ENCODE measurements at places on chromosomes 7 and 10.

GRCh38 chr10:93482145-93482834 lies at the start of gene MYOF:
Gene MYOF (minus strand): TSS chr10:93482334. CDS start chr10:93482194, 140 bp downstream.
- DNase-seq: peak; percentile 92

DNA sequence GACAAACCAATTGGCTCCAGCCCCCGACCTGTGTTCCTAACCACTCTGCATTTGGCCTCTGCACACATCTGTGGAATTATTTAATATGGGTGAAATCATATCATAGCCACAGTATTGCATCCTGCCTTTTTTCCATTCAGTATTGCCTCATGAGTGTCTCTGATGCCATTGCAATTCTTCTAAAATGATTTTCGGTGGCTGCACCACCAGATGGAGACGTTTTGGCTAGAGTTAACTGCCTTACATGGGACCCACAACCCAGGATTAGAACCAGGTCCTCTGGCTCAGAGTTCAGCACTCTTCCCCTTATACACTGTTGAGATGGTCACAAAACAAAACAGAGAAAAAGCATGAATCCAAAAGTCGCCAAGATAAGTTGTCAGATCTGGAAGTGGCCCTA lies 180.8 kb downstream of the EMX2 start:
- DNase-seq: peak; percentile 12

GRCh38 chr10:57202356-57202755 lies 841.3 kb upstream of the ZWINT start:
- no peak for DNase-seq

- no peak for DNase-seq
Measured at GRCh38 chr7:125347269-125347668, 417.6 kb upstream of the POT1 start.

- no peak for DNase-seq
Measured at GRCh38 chr10:30702860-30703259, 73.3 kb upstream of the LYZL2 start.

- DNase-seq: peak; percentile 61
Measured at GRCh38 chr7:128347647-128348097, 4.0 kb upstream of the RBM28 start.

DNA sequence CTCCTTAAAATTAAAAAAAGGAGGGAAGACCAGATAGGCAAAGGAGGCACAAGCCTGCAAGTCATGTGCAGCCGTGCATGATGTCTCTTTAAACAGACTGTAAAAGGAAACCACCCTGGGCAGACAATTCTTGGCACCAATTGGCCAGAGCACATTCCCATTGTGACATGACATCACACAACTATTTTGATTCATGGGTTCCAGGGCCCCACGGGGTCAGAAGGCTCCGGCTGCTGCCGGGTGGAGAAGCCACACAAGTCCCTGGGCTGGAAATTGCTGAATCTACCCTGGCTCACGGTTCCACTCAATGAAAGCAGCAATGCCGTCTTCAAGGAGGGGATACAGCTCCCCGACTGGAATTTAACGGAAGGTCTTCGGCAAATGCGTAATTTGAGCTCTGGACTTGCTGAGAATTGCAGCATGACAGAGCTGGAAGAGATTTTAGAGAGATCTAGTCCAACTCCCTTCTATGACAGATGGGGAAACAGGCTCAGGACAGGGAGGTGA lies 140.5 kb downstream of the PRKAG2 start:
- peak; percentile 93 for DNase-seq

GRCh38 chr10:117345143-117345542 lies 30.1 kb downstream of the PDZD8 start:
- DNase-seq: peak; percentile 15

GRCh38 chr7:159033956-159034355 lies 110.7 kb downstream of the VIPR2 start:
- no peak for DNase-seq

- DNase-seq: no peak
Measured at GRCh38 chr10:1203216-1203615, 147.0 kb downstream of the WDR37 start.

- DNase-seq: no peak
Measured at GRCh38 chr10:120555842-120556532, 99.0 kb downstream of the PLPP4 start.

DNA sequence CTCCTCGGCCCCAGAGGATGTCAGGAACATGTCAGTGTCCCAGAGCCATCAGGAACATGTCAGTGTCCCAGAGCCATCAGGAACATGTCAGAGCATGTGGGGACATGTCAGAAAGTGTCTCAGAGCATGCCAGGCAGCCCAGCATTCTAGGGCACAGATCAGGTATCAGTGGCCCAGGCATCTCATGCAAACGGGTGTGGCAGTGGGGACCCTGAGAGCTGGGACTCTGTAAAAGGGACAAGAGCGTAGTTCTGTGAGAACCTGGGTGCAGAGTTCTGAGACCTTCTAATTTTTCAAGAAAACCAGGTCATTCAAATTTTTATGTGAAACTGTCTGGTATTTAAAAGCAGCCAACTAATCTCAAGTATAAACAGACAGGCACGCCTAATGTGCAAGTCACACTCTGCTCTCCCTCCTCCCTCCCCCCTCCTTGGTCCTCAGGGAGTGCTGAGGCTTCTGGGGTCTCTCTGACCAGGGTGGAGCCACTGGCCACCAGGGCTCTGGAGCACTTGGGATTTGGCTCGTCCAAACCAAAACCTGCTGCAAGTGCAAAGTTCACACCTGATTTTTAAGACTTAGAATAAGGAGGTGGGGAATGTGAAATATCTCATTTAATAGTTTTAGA lies 64.6 kb downstream of the ALOX5 start:
- no peak for DNase-seq

DNA sequence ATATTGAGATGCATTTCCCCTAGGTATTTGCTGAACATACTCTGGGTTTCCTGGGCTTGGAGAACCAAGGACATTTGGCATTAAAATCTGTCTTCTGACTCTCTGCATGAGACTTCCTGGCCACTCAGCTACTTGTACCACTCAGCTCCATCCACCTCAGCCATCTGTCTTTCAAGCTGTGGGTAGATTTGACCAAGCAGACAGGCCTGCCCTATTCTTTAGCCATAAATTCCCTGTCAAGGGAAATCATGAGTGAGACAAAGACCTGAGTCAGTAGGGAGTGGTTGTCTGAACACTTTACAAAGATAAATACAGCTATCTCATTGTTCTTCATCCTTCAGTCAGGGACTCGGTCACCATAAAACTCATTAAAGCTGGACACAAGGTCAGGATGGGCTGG lies 399.1 kb downstream of the GPAM start:
- DNase-seq: no peak

DNA sequence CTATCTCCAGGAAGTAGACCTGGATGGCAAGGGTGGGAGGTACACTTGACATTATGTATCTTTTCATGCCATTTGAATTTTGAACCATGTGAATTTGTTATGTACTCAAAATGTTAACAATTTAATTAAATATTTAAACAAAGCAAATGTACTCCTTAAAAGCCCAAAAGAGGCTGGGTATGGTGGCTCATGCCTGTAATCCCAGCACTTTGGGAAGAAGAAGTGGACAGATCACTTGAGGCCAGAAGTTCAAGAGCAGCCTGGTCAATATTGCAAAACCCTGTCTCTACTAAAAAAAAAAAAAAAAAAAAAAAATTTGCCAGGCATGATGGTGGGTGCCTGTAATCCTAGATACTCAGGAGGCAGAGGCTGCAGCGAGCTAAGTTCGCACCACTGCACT lies 136.9 kb upstream of the ASAH2 start:
- DNase-seq: no peak

GRCh38 chr10:14383266-14383665 lies 52.5 kb upstream of the FRMD4A start:
- peak; percentile 51 for DNase-seq

DNA sequence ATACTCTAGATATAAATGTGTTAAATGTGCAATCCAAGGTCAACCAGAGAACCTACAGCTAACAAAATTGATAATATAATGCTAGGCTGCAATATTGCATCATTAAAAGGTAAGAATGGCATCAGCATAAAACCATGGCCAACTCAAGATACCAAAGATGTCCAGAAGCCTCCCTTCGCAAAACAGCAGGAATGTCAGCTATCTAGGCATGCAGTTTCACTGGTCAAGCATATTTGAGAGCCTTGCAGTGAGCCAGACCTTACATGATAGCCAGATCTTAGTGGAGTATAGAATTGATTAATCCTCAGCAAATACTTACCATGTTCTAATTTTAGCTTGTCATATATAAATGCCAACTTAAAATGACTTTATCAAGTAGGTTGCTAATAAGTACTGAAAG lies 138.8 kb downstream of the ZEB1 start:
- no peak for DNase-seq

DNA sequence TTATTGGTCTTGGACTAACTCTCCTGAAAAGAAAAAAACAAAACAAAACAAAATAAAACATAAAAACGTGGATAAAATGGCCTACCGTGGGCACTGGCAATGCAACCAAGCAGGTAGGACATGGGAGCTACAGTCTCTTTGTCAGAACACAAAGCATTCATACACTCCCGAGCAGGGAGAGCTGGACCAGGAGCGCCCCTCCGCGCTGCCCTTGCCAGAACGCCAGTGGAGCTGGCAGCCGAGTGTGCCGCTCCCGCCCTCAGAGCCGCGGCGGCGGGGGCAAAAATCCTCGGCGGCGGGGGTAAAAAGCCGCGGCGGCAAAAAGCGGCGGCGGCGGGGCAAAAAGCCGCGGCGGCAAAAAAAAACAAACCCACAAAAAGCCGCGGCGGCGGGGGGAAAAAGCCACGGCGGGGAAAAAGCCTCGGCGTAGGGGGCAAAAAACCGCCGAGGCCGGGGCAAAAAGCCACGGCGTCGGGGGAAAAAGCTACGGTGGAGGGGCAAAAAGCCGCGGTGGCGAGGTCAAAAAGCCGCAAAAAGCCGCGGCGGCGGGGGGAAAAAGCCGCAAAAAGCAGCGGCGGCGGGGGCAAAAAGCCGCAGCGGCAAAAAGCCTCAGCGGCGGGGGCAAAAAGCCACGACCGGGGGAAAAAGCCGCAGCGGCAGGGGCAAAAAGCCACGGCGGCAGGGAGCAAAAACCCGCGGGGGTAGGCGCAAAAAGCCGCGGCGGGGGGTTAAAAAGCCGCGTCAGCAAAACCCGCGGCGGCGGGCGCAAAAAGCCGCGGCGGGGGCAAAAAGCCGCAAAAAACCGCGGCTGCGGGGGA lies 418.1 kb downstream of the ZNF716 start:
- DNase-seq: no peak

DNA sequence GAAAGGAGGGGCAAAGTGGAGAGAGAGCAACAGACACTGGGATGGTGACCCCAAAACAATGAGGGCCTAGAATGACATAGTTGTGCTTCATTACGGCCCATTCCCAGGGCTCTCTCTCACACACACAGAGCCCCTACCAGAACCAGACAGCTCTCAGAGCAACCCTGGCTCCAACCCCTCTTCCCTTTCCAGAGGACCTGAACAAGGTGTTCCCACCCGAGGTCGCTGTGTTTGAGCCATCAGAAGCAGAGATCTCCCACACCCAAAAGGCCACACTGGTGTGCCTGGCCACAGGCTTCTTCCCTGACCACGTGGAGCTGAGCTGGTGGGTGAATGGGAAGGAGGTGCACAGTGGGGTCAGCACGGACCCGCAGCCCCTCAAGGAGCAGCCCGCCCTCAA lies 20.7 kb downstream of the PRSS2 start:
- no peak for DNase-seq

DNA sequence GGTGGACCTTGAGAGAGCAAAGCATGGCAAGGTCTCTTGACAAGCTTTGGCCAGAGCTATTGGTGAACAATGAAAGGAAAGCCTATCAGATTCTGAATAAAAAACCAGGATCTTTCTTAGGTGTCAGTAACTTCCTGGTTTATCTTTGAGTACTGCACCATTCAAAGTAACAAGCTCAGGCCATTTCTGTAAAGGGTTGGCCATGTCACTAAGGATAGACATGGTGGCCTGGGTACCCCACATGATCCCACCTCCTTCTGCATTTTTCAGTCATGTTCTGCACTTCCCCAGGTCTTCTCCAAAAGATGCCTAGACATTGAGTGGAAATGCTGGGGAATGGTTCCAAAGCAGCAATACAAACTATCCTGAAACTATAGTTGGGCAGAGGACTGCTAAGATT lies 242.0 kb downstream of the ARHGAP12 start:
- DNase-seq: no peak

- DNase-seq: no peak
Measured at GRCh38 chr10:519716-520401, 169.6 kb downstream of the DIP2C start.

DNA sequence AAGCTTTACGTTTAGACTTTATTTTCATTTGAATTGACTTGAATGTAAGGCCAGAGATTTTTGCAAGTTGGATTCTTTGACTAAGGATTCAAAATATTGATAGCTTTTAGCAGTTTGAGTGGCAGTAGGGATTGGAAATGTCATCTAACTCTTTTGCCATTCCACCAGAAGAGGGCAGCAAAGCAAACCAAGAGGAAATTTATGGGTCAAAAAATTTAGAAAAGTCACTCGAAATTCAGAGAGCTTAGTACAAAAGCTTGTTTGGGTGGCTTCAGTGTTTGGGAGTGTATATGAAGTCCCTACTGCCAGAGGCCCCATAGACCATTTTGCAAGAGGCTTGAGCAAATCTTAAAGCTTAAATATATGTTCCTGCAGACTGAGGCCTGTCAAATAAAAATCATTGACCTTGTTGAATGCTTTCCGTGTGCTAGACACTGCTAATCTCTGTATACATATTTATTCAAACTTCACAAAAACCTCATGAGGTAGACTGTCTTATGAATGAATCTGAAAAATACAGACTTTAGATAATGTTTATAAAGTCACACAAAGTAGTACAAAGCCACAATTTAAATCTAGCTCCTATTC lies 44.6 kb upstream of the RSBN1L start:
- peak; percentile 47 for DNase-seq

DNA sequence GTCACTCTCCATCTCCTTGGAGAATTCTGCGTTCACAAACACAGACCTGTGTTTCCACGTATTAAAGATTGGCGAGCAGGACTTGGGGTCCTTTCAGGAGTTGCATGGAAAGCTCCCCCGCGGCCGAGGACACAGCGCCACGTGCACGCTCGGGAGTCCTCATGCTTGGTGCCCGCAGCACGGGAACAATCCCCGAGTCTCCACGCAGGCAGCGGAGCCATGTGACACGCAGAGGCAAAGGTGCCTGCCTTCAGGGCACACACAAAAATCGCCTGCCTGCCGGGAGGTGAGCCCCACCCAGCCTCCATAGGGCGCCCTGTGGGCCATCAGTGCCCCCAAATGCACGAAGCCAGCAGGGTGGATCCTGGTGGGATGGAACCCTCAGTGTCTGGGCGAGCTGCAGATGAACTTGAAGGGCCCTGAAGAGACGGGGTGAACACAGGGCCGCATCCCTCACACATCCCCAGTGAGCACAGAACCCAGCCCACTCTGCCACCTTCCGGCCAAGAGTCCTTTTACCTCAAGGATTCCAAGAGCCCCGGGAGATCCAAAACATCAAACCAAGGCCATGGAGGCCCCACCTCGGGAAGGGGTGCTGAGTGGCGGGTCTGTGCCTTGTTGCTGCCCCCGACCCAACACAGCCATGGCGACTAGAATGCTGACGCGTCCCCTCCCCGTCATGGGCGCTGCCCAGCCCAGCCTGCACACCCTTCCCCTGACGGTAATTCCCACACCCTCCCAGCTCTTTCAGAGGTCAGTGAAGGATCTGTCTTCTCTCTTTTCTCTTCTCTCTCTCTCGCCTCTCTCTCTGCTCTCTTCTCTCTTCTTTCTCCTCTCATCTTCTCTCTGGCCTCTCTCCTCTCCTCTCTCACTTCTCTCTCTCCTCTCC lies 55.9 kb downstream of the CFAP46 start:
- no peak for DNase-seq

- DNase-seq: peak; percentile 23
Measured at GRCh38 chr10:75530299-75530698, 98.9 kb downstream of the LRMDA start.
